ENCODE measurements at places on chromosomes 7 and 10.
A peak's percentile ranks its signal among the peaks of the same experiment; 100 is the strongest.

DNA sequence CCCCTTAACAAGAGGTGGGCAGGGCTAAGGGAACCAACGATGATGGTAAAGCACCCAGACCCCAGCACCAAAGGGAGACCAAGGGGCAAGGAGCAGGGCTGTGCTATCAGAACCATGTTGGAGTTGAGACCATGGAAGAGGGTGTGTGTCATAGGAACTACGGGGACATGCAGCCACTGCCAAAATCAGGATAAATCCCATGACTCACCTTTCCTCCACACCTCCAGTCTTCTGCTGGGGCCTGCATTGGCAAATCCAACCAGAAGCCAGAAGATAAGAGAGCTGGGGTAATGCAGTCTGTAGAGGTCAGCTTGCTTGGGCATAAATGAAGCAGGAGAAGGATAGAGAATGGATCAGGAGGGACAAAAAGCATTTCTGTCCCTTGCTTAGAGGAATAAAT, 42.7 kb upstream of the SMARCD3 start:
- DNase-seq = no peak

DNA sequence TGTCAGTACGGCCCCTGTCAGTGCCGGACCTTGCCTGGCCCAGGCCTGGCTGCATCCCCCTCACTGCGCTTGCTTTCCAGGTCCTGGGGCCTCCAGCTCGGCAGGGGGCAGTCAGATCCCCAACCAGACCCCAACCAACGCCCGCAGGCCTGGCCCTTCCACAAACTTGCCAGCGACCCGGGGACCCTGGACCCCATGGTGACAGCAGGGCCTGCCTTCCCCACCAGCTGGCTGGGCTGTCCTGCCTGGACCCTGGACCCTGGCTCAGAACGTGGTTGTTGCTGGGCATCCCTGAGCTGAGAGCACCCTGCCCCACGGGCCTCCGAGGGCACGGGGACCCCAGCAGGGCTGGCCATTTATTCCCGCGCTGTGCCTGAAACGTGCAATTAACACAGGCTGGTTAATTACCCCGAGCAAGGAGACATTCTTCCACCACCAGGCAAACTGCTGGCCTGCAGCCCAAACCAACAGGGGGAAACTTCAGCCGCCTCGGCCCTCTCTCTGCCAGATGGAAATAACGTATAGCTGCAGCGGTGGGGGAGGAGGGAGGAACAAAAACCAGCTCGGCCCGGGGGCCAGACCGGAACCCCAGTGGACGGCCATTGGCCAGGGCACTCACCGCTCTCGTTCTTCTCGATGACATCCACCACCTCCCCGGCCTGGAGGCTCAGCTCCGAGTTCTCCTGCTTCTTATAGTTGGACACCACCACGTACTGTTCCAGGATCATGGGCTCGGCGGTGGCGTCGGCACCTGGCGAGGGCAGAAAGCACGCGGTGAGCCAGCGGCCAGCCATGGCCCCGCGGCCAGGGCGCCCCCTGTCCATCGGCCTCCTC, 167.1 kb downstream of the NEURL1 start:
- DNase-seq = no peak

- DNase-seq = peak; percentile 64
Measured at GRCh38 chr10:93413252-93413689, 68.9 kb downstream of the MYOF start.

GRCh38 chr10:697097-697875, 7.8 kb upstream of the DIP2C start:
- DNase-seq = no peak

DNA sequence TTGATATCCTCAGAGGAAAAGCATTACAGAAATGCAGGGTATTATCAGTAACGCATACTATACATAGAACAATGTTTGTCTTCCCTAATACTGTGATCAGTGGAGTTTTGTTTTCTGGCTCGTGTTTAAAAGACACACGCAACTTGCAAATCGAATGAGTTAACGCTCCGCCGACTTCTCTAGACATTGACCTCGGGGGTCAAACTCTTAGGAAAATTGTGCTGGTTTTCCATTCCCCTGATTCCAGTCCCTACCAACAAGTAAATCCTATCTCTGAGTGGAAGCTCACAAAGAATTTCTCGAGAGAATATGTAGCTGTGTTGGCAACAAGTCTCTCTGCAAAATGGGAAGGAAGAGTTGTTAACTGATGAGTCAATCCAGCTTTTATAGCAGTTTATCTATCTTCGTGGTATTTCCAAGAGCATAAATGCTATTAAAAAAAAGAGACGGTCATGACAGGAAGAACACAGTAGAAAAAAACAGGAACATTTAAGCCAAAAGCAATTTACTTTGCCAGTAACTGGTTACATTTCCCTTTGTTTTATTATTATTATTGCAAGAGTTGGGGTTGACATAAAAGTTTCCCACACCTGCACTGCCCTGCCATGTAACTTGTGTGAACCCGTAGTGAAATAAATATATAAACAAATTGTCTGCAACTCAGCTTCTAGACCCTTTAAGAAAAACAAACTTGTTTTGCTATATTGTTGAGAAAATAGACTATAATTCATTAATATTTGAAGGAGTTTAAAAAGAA, 144.4 kb downstream of the ARID5B start:
- no peak for DNase-seq

- no peak for DNase-seq
Measured at GRCh38 chr10:110432814-110433565, 64.7 kb upstream of the DUSP5 start.

GRCh38 chr7:117950601-117951260, 77.5 kb upstream of the CTTNBP2 start:
- no peak for DNase-seq

- DNase-seq = no peak
Measured at GRCh38 chr10:75531571-75532031, 100.2 kb downstream of the LRMDA start.

- no peak for DNase-seq
Measured at GRCh38 chr10:119497243-119497642, 45.3 kb downstream of the RGS10 start.

- DNase-seq = no peak
Measured at GRCh38 chr10:117718986-117719920, 176.7 kb downstream of the EMX2 start.

GRCh38 chr10:49139028-49139845, 5.4 kb upstream of the FAM170B start:
- no peak for DNase-seq

- no peak for DNase-seq
Measured at GRCh38 chr10:944034-944831, 12.7 kb upstream of the LARP4B start.

All from CD4-positive, alpha-beta memory T cell (primary cell).